Stimulated activated memory B cell treated with anti-CD40 and anti-IgM and Interleukin-4, amounts not matched to agents 10 μg/mL and 1 μg/mL and 100 μg/mL, for 72 hours (primary cell): ENCODE measurements at places on chromosomes 11 and 22.

GRCh38 chr11:62048100-62048499 is 75.7 kb upstream of the INCENP start:
- no peak for ATAC-seq

DNA sequence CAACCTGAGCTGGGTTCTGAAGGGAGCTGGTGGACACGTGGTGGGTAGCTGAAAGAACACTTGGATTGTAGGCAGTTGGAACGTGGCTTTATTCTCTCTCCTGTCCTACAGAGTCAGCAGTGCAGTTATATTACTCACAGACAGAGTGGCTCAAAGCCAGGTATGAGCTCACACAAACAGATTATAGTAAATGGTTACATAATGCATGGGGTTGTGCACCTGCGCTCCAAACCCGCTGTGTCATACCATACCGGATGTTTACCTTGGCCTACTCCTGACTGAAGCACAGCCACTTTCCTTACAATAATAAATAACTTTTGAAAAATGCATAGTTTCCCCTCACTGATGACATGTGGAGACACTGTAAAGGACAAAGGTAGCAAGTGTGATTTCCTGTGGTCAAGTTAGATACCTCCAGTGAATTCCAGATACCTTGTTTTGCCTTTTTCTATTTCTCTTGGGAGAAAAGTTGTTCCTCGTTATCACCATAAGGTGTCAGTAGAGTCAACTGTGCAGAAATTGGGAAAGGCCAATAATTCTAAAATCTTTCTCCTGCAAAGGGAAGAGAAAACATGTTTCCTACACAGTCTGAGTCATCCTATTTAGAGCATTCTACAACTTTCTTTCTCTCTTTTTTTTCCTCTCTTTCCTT is 13.5 kb downstream of the MS4A6A start:
- no peak for ATAC-seq

DNA sequence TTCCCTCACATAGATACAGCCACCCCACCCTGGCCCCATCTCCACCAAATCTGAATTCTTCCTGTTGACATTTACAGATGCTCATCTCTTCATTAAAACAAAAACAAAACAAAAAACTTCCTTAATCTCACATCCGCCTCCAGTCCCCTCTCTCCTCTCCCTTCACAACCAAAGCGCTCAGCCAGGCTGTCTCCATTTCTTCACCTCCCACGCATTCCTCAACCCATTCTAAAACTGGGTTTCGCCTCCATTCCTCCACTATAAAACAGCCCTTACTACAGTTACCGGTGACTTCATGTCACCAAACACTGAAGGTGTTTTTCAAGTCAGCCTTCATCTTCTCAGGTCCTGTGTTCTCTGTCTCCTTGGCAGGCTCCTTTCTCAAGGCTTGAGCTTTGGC is 9.6 kb downstream of the BACE1-AS start:
- ATAC-seq = no peak

- ATAC-seq = peak; percentile 31
Observed at GRCh38 chr22:41544671-41545476, 604 bp upstream of the POLR3H start.
